Activated T-helper 2 cell treated with anti-CD3 and anti-CD28 coated beads, Interferon-gamma antibody, Interleukin-2, Interleukin-4, amounts not matched to agents 10 μg/mL and 5 μg/mL and 100 μg/mL, durations not matched to agents 14 hours and 24 hours and 36 hours (primary cell): ENCODE measurements at places on chromosomes 2 and 18.

GRCh38 chr18:39841482-39842365, 2113.3 kb upstream of the PIK3C3 start:
- DNase-seq: no peak

DNA sequence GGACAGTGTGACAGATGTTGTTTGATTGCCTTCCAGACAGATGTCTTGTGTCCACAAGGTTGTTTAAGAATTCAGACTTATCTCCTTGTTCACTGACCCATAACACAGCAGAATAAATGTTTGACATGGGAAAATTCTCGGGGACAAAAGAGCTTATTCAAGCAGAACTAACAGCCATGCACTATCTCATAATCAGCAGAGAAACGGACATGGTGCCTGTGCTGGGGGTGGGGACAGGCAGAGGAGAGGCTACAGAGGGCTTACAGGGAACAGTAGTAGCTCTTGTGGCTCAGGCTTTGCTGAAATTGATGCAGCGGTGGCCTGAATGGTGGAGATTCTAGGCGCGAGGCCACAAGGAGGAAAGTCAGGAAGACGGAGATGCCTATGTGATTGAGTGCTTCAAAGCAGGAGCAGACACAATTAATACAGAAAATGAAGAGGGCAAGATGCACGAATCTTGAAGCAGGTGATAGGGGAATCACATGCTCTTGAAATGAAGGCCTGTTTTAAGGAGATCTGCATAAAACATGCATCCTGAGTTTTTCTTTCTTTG, 62.0 kb upstream of the CAB39 start:
- no peak for DNase-seq

GRCh38 chr2:37566517-37566981, 104.9 kb downstream of the CDC42EP3 start:
- DNase-seq: no peak

GRCh38 chr18:7064346-7064745, 53.3 kb downstream of the LAMA1 start:
- DNase-seq: no peak

- no peak for DNase-seq
Observed at GRCh38 chr18:56639104-56639381, 651 bp upstream of the TXNL1 start.
